Cerebellum (tissue), 4 donors: ENCODE measurements at places on chromosomes 3 and 15. TPM values are rescaled to one million over a fixed set of nuclear protein-coding genes. Genes with fewer than 3 reads are reported as not detected.

DNA sequence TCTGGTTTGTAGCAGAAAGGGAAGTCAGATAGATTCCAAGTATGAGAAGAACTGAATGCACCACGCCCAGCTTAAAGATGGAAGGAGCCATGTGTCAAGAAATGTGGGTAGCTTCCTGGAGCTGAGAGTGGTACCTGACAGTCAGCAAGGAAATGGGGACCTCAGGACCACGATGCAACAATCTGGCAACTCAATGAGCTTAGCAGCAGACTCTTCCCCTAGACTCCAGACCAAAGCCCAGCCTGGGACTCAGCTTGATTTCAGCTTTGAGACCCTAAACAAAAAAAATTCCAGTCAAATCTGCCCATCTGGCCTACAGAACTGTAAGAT, 24.4 kb downstream of the MIX23 start:
- DNase-seq = no peak

- peak; percentile 44 for DNase-seq
Measured at GRCh38 chr15:73352082-73352481, 16.7 kb downstream of the HCN4 start.

DNA sequence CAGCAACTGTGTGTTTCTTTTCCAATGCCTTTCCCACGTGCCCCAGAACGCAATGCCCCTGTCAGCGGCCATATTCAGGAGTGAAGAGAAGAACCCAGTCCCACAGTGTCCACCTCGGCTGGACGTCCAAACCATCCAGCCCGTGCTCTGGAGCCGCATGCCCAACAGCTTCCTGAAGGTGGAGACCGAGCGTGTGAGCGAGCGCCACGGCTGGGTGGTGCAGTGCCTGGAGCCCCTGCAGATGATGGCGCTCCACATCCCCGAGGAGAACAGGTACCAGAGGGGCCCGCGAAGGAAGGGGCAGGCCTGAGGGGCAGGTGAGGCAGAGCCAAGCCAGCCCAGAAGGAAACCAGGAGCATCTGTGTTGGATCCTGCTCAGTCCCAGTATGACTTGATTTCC, 308.1 kb upstream of the CHRM5 start:
- DNase-seq = no peak

TM6SF1 gene
- total RNA-seq = 1.8 TPM

- DNase-seq = no peak
Measured at GRCh38 chr3:60207905-60208304, 1043.3 kb downstream of the FHIT start.

DNA sequence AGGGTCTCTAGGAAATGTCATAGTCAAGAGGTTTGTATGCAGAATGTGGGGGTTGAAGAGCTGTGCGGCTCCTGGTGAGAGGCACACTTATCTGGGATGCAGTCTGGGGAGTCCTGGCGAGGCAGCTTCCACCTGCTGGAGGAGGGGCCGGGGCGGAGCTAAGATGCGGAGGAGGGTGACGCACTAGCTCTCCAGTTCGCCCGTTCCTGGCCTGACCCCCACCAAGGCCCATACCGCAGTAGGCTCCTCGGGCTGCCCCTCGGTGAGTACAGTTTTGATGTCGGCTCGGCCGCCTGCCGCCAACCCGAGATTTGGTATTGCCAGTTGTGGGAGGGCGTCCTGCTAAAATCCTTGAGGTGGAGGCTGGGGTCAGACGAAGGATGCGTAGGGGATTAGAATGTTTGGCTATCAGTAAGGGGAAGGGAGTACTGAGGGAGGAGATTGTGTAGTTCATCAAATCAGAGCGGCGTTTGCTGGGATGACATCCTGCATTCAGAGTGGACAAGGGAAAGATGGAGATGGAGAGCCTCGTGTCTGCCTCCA, at the start of gene SCG5:
TSS of gene SCG5 (plus strand) at position 194 of the 543 bp plus-strand sequence. CDS start 1,883 bp downstream, outside the sequence.
- peak; percentile 92 for DNase-seq

DNA sequence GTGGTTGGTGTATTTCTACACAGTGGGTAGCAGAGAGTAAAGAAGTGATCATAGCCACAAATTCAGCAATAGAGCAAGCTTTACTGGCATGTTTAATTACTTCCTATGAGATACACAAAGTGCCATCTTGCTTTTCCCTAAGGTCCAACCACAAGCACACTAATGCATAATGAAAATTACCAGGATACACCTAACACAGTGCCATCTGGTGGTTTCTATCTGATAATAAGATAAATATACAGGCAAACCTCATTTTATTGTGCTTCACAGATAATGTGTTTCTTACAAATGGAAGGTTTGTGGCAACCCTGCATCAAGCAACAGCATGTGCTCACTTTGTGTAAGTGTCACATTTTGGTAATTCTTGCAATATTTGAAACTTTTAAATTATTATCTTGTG, 223.0 kb downstream of the NSUN3 start:
- DNase-seq = no peak

DNA sequence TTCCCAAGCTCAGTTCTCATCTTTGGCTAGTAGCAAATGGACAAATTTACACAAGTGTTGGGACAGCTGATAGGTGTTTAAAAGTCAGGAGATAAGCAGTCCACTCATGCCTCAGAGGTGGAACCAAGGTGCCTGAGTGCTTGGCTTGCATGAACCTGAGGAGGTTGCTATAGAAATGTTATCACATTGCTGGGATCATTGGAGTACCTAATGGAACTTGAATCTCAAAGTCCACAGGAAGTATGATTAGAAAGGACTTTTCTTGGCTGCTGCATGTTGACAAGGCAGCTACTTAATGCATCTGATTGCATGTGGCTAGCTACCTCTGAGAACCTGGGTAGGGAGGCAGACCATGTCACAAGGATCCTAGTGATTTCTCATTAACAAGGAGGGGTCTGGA, 39.5 kb upstream of the C3orf80 start:
- DNase-seq = no peak

DNA sequence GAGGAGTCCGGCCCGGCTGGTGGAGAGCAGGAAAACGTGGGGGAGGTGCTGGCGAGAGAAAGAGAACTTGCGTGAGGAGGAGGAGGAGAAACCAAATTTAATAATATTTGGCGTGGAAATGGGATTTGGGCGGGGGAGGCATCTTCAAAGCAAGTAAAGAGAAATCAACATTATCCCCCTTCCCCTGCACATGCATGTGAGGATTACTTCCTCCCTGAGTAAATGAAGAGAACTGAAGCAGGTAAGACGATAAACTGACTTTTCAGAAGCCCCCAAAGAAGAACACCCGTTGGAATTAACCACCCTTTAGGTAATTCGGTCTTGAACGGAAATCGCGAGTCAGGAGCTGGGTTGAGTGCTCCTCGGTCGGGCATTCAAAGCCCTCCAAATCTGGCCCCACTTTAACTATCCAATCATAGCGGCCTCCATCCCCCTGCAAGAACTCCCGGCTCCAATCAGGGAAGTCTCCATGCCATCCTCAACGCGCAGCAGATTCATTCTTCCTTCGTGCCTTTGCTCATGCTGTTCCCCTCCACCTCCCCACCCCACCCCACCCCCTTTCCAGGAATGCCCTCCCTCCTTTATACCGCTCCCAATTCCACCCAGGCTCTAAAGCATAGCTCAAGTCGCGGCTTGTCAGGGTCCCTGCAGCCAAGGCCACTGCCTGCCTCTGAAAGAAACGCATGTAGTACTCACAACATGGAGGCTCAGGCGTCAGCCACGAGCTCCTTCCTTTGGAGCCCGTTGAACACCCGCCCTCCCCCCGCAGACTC, 545 bp upstream of the RFX7 start:
- DNase-seq = peak; percentile 71

DNA sequence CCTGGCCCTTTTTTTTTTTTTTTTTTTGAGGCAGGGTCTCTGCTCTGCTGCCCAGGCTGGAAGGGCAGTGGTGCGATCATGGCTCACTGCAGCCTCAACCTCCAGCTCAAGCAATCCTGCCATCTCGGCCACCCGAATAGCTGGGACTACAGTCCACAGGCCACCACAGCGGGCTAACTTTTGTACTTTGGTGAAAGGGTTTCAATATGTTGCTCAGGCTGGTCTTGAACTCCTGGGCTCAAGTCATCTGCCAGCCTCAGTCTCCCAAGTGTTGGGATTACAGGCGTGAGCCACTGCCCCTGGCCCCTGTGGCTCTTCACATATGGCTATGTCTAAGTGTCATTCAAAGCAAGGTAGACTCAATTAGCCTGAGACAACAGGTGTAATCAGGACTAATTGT, 8.8 kb upstream of the DPPA2 start:
- DNase-seq = no peak
